Renal cortical epithelial cell (primary cell): ENCODE measurements at places on chromosomes 1 and 21. TPM values are rescaled to one million over a fixed set of nuclear protein-coding genes. Genes with fewer than 3 reads are reported as not detected.

The FAM72A gene
- 1.9 and 6.8 TPM in 2 replicates for total RNA-seq

The KCNJ10 gene
- total RNA-seq = 0.15 TPM in 1 of 2 replicates, not detected in the other

The ZFP69 gene
- total RNA-seq = 3.0 and 3.2 TPM in 2 replicates

The EXTL1 gene
- total RNA-seq = 0.05 TPM in 1 of 2 replicates, not detected in the other

The AKIRIN1 gene
- 67.9 and 68.2 TPM in 2 replicates for total RNA-seq

The SMG7 gene
- 18.2 and 41.0 TPM in 2 replicates for total RNA-seq

The OR11L1 gene
- total RNA-seq = not detected in 2 replicates

The DCDC2B gene
- not detected in 2 replicates for total RNA-seq
